Tibial nerve (tissue), 4 donors: ENCODE measurements at places on chromosomes 5 and 9.

GRCh38 chr5:150264667-150265603, 24.6 kb downstream of the CAMK2A start:
- DNase-seq, result no peak

DNA sequence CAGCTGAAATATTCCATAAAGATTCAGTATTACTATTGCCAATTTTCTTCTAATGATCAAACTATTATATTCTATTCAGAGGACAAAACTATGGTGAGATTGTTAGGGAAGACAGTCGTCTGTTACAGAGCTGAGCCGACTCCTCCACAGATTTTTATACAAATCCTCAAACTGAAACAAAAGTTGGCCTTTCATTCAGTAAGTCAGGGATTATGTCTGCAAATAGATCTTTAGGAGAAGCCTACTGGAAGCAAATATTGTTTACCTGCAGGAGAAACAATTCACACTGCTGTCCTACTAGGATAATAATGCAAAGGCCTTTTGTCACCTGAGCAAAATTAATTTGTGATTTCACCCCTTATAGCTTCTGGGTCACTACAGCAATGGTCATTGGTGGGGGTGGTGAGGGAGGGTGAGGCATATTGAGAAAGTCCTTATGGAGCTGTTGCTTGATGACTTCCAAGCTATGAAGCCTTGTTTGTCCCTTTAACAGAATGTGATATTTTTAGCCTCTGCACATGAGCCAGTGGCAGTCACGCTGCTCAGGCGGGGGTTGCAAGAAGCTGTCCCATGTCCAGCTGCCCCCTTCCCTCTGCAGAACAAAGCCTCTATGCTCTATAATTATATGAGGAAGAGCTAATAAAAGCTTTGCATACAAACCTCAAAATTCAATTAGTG, 200.5 kb upstream of the KLF9 start:
- DNase-seq, result no peak

- no peak for DNase-seq
Observed at GRCh38 chr5:33299621-33300208, 141.1 kb upstream of the TARS1 start.

GRCh38 chr5:34571677-34572041, 84.5 kb upstream of the RAI14 start:
- DNase-seq, result no peak

GRCh38 chr9:100063185-100063584, 35.6 kb downstream of the ERP44 start:
- DNase-seq, result no peak

GRCh38 chr9:113876151-113876992, at the start of gene ZNF618:
ZNF618 (plus strand) TSS chr9:113876309; CDS start chr9:113876381, 72 bp downstream.
- no peak for DNase-seq

DNA sequence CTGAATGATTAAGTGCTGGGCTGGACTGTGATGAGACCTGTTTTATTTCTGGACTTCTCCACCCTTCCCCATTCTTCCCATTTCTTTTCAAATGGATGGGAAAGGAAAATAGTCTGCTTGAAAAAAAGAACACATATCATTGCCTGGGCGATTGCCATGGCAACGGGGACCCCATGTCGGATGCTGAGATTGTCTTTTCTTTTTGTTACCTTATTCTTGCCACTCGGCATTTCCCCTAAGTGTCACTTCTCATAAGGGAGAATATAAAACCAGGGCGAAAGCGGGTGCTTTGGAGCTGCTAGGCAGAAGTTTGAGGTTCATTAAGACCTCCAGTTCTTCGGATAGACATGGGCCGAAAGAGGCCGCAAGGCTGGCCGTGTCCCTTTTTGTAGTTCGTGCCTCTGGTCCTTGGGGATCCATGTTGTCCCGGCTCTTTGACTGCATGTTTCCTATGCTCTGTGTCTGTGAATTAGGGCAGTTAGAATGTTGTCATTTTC, 763 bp downstream of the FGD3 start:
- DNase-seq, result no peak

DNA sequence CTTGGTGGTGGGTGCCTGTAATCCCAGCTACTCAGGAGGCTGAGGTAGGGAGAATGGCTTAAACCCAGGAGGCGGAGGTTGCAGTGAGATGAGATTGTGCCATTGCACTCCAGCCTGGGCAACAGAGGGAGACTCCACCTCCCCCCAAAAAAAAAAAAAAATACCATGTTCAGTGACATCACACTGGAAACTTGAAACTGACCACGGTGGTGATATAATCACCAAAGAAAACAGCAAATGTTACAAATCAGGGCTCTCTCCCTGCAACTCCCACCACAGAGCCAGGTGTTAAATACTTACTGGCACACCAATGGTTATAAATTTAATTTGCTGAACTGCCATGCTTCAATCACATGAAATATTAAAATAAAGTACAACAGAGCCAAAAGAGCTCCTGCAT, 81.4 kb downstream of the ZNF608 start:
- no peak for DNase-seq

DNA sequence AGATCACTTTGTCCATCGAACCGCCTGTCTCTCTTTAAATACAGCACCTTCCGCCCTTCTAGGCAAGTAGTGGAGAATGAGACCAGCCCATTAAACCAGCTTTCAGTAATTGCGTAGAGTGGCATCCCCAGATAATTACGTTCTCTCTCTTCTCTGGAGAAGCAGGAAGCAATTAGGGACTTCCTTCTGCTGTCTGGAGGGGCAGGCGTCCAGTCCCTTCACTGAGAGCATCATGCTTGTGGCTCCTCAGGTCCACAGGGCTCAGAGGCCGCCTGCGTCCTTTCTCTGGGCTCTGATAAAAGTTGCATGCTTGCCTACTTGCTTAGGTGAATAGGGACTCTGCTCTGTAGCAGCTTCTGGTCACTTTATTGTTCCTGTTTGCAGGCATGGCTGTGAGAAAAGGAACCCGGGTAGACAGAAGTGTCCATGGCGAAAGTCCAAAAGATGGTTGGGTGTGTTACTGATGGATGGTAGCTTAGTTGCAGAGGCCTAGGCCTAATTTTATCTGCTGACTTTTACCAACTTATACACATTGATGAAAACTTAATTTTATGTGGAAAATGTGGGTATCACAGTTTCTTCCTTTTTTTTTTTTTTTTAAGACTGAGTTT, 299.1 kb upstream of the PANK3 start:
- DNase-seq, result no peak

DNA sequence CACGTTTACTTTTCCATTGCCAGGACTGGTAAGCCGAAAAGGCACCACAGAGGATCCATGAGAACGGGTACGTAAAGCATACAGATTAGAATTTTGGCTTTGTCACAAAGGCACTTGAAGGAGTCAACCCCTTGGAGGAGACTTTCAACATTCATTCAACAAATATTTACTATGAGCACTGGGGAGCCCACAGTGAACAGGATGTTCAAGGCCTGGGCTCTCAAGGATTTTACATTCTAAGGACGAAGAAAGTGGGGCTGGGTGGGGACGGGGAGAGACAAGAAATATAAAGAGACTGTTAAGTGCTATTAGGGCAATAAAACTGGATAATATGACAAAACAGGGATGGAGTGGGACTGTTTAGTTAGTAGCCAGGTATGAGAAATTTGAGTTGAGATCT, 66.0 kb downstream of the KLF4 start:
- DNase-seq, result no peak

- peak; percentile 76 for DNase-seq
Observed at GRCh38 chr9:108142504-108143201, 653.1 kb upstream of the KLF4 start.

- no peak for DNase-seq
Observed at GRCh38 chr5:157233515-157233914, 32.4 kb upstream of the CYFIP2 start.

DNA sequence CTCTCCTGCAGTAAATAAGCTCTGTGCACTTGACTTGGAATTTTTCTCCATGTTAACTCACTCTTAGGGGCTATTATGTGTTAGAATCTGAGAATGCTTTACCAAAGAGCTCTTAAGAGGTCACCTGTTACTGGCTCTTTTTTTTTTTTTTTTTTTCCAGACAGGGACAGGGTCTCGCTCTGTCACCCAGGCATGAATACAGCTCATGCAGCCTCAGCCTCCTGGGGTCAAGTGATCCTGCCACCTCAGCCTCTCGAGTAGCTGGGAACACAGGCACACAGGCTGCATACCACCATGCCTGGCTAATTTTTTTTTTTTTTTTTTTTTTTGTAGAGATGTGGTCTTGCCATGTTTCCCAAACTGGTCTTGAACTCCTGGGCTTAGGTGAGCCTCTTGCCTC, 22.1 kb downstream of the HMGXB3 start:
- DNase-seq, result no peak

DNA sequence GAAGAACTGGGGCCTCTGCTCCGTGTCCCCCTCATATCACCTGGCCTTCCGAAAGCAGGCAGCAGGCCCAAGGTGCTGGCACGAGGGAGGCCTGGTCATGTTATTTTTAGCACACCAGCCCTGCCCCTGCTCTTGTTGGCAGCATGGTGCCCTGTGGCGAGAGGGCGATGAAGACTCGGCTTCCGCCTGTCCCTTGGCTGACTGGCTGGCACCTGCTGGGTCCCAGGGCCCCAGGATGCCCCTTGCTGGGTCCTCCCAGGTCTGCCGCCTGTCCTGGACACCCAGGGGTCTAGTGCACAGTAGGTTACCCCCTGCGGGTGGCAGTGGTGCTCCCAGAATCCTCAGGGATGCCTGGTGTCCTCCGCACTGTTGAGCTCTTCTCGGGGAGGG, 77.0 kb downstream of the RXRA start:
- DNase-seq, result no peak

- peak; percentile 69 for DNase-seq
Observed at GRCh38 chr5:141521244-141521781, 32.4 kb downstream of the PCDHGC5 start.

GRCh38 chr5:3607541-3608181, 12.0 kb downstream of the IRX1 start:
- no peak for DNase-seq

DNA sequence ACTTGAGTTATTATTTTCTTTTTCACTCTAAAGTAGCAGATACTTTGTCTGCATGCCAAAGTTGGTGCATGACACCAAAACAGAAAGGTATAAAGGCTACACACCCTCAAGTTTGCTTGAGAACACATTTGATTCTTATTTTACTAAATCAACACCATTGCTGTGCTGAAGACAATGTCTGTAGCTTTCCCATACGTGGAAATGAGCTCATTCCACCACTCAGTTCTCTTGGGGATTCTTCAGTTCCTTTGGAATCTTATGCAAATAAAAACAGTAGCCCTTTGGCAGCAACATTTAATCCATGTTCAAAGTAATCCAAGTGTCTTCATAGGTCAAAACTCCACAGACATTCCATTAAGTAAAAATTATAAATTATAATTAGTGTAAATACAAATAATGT, 264.9 kb downstream of the TLE1 start:
- no peak for DNase-seq

GRCh38 chr5:36611520-36612274, 5.3 kb downstream of the SLC1A3 start:
- DNase-seq, result no peak

GRCh38 chr9:9612755-9613154, 1000.0 kb downstream of the PTPRD start:
- no peak for DNase-seq

DNA sequence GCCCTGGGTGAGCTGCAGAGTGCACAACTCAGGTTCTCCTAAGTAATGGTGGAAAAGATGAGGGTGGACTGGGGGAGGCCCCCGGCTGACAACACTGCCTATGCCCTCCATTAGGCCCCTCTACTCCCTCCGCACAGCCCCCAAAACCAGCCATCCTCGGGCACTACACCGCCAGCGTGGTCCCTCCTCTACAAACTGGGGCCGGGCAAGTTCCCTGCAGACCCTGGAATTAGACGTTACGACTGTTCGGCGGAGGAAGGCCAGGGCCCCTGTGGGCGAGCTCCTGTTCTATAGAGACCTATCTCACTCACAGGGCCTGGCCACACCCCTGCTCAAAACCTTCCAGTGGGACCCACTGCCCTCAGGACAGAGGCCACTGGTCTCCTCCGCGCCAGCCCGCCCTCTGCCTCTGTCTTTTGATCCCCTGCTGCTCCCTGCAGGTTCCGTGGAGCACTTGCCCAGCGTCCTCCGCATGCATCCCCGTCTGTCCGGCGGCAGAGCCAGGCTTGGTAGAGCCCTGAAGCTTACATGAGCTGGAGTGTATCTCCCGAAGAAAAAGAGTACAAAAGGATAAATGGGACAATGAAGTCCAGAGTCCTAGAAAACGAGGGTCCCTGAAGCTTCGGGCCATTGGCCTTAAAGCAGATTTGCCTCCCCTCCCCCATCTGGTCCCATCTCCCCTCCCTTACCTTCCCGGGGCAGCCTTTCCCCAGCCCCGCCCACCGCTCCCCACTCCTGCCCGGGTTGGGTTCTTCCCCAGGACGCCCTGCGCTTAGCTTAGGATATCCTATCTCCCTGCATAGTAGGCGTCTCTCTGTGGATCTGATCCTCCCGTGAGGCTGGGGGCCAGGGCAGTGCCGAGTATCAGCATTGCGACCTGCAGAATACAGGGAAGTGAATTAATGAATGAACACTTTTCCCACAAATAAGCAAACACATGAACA, 71.3 kb downstream of the HRH2 start:
- DNase-seq, result no peak

GRCh38 chr5:170095646-170096045, 10.1 kb upstream of the FOXI1 start:
- no peak for DNase-seq
